ENCODE measurements at places on chromosomes 3 and 15. TPM values are rescaled to one million over a fixed set of nuclear protein-coding genes. Genes with fewer than 3 reads are reported as not detected.

- no peak for DNase-seq
Observed at GRCh38 chr15:64755427-64755940, 19.9 kb downstream of the RBPMS2 start.

The TUSC7 gene
- not detected for total RNA-seq

The PARP15 gene
- total RNA-seq = not detected

DNA sequence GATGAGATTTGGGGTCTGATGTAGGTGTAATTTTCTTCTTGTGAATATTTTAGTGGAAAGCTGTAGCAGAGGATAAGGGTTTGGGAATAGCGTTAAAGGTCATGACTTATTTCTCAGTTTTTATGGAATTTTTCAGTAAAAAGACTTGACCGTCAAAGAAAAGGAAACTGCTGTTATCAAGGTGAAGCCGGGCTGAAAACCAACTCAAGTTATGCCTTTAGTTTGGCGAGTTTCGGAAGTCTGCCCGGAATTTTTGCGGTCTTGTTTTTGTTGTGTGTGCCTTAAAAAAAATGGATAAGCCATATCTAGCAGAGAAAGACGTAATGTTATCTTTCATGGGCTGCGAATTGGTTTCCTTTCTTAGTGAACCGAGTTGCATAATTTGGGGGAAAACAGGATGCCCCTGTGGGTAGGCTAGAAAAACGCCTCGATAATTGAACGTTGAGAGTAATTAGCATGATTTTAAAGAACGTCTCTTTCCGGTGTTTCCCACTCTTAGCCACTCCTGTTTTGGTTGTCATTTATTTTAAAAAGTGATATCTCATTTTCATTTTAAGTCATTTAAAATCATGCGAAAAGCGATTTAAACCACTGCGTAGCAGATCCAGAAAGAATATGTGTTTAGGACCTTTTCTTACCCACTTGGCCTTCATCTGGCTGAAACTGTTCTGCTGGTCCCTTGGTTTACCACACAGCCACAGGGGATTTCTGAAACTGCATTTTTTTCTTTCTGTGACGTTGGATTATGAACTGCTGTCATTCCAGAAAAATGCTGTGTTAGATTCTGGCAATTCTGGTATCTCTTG is 1.1 kb downstream of the NFKBIZ start:
- DNase-seq = no peak

DNA sequence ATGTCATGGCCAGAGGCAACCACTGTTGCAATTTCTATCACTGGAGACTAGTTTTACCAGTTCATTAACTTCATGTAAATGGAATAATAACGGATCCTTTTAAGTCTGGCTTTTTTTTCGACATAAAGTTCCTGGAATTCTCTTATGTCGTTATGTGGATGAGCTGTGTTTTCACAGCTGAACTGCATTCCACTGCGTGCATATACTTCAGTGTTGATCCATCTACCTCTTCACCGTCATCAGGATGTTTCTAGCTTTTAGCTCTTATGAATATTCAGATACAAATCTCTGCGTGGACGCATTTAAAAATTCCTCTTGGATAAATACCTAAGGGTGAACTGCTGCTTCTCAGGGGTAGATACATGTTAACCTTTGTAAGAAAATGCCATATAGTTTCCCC is 15.6 kb upstream of the CYFIP1 start:
- no peak for DNase-seq

DNA sequence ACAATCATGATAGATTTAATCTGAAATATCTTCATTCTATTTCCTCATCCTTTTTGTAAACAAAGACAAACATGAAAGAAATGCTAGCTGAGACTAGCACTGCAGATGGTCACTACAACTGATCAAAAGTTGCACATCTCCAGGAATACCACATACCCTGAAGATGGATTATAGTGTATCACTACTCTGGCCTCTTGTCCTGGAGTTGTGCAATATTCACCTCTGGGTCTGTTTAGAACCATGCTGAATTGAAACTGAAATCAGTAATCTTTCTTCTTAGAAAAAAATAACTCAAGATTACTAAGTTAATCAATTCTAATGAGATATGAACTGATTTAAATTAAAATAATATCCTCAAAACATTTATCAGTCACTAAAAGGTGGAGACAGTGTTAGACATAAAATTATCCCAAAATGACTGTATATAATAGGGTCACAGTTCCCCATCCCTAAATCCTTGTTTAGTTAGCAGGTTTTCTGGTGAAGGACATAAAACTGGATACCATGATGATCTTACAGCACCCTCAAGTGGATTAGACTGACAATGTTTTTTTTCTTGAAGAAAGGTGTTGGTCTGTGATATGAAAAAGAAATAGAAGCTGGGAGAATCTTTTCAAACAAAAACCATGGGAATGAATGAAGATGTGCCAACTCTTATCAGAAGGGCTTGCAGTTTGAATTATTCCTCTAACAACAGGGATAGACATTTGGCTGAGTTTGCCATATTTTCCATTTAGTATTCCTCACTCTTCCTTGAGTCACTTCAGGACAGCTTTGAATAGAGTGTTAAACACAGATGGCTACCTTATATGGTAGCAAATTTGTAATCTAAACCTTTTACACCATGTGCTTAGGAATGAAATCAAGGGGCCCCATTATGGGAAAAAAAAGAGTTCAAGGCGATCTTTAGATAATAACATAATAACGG is 7.1 kb upstream of the TTC14 start:
- no peak for DNase-seq

The FSIP1 gene
- total RNA-seq = 8.1 TPM

- peak; percentile 71 for DNase-seq
Observed at GRCh38 chr3:192566706-192567290, 160.5 kb downstream of the FGF12 start.

GRCh38 chr15:94631608-94632007 is 400.2 kb downstream of the MCTP2 start:
- DNase-seq = no peak

GRCh38 chr15:41655716-41656115 is 4.5 kb upstream of the MGA start:
- DNase-seq = no peak

GRCh38 chr3:153670577-153670976 is 450.6 kb upstream of the ARHGEF26 start:
- no peak for DNase-seq

GRCh38 chr3:52645549-52645948 is 40.2 kb downstream of the PBRM1 start:
- DNase-seq = no peak

DNA sequence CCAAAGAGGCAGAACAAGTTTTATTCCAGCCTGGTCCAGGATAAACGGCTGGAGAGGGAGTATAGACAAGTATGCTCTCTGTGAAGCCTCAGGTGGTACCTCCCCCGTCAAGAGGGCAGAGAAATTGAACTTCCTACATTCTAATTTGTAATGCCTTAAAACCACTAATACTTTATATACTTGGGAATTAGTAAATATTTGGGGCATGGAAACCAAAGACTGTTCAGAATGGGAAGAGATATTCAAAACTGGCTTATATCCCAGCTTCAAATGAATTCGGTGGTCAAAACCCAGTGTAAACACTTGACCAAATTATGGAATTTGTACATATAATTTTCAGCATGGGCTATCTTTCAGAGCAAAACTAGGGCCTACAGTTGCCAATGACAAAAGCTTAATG is 122.6 kb downstream of the FBN1 start:
- no peak for DNase-seq
